ENCODE measurements at places on chromosomes 5 and 9. TPM values are rescaled to one million over a fixed set of nuclear protein-coding genes. Genes with fewer than 3 reads are reported as not detected.

TNFSF8 gene
- 3.1 TPM for total RNA-seq

PTTG1 gene
- 3.0 TPM for total RNA-seq

CYSRT1 gene
- not detected for total RNA-seq

PCDHB7 gene
- 5.0 TPM for total RNA-seq

TMEFF1 gene
- 1.5 TPM for total RNA-seq

SLC34A3 gene
- total RNA-seq, result not detected

BRD9 gene
- 38.5 TPM for total RNA-seq

DEPDC1B gene
- total RNA-seq, result 9.8 TPM

ZNF454 gene
- total RNA-seq, result 4.7 TPM

BAAT gene
- total RNA-seq, result not detected

SAP30L gene
- 41.8 TPM for total RNA-seq

TXN gene
- total RNA-seq, result 144 TPM

ORM2 gene
- total RNA-seq, result not detected

QSOX2 gene
- total RNA-seq, result 7.5 TPM

EDIL3 gene
- total RNA-seq, result 29.4 TPM

NDST1 gene
- total RNA-seq, result 109 TPM

GOLPH3 gene
- total RNA-seq, result 88.7 TPM

F12 gene
- 0.49 TPM for total RNA-seq

FOXD1 gene
- total RNA-seq, result 99.3 TPM

TMEM252 gene
- not detected for total RNA-seq
